ENCODE measurements at places on chromosomes 4 and X.

DNA sequence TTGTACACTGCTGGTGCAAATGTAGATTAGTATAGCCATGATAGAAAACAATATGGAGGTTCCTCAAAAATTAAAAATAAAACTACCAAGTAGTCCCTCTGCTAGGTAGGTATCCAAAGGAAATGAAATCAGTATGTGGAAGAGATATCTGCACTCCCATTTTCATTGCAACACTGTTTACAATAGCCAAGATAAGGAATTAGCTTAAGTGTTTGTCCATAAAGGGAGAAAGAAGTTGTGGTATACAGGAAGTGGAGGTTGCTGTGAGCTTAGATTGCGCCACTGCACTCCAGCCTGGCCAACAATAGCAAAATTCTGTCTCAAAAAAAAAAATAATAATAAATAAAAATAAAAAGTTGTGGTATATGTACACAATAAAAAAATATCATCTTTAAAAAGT is 325.0 kb upstream of the EMCN start:
- DNase-seq = no peak

DNA sequence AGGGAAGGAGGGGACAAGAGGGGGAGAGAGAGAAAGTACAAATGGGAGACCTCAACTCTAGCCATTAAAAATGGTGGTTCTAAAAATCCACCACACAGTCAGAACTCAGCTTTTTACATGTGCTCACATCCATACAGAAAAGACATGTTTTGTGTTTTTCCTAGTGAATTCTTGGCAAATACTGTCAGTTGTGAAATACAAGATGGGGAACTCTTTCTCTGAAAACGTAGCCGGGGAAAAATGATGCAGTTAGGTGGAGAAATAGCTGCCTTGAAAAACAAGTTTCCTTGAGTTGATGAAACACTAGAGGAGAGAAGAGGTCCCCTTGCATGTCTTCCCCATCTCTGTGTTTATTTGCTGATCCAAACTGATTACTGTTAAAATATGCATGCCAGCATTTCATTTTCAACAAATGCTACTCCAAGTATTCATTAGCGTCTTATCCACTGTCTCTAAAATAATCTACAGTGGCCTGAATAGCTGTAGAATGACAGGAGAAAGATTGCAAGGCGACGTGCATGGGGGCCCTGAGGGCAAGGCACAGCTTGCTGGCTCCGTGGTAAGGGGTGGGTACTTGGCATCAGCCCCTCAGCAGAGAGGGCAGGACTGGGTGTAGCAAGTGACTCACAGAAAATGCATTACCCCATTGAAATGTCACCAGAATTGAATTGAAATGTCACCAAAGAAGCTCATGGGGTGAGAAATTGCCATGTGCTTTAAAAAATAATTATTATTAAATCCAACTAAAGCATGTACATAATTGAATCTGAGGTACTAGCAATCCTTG is 48.1 kb upstream of the TBL1X start:
- DNase-seq = no peak

GRCh38 chrX:10904220-10904619 is 206.9 kb upstream of the HCCS start:
- DNase-seq = no peak

DNA sequence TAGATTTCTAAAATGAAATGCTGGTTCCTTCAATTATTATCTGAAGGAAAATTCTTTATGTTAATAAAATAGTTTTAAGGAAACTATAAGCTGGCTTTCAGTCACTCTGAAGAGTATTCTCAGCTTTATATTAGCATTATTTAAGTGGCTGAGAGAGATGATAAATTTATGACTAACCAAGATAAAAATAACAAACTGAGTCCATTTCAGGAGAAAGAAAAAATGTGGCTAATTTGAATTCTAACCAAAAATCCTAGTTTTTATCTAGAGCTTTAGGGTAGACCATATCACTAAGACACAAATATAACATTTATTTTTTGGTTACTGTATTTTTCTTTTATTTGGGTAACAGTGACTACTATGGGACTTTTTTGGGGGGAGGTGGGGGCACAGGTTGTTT is 59.4 kb upstream of the NAP1L5 start:
- no peak for DNase-seq

DNA sequence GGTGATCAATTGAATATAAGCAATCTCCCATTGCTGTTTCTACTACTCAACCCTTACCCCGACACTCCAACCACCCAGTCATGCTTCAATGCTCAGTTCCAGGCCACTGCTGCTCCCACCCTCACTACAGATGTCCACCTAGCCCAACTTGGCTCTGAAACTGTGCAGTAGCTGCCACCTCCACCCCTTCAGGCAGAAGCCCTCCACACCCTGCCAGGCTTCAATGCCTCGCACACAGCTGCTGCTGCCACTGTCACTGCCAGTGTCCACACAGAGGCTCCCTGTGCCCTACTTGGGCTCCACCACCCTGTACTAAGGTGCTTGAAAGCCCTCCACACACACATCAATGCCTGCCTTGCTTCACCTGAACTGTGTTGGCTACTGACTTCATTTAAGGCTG is 34.6 kb downstream of the LAMTOR3 start:
- DNase-seq = no peak

GRCh38 chr4:32140636-32141035 is 1420.5 kb downstream of the PCDH7 start:
- no peak for DNase-seq

DNA sequence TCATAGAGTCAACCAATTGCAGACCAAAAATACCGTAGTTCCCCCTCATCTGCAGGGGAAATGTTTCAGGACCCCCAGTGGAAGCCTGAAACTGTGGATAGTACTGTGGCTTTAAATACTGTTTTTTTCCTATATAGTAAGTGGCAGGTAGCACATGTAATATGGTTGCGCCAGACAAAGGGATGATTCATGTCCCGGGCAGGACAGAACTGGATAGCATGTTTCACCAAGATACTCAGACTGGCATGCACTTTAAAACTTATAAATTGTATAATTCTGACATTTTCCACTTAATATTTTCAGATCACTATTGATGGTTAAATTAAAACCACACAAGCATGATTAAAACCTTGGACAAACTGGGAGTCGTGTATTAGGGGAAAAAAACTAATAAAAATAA is 276.3 kb upstream of the AGA start:
- no peak for DNase-seq

DNA sequence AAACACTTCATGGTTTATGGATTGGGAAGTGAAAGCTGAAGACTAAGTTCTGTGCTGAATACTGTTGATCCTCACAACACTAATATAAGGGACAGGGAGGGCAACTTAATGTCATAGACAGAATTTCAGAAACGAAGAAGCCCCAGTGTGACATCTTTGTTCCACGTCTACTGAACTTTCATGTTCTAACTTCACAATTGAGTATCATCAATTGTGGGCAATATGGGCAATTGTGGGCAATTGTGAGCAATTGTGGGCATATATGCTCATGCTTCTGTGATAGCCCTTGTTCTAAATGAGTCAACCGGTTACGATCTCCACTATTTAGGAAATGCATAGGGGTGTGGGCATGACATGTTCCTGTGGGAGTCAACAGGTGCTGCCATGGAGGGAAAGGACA is 33.7 kb downstream of the CYBB start:
- no peak for DNase-seq

DNA sequence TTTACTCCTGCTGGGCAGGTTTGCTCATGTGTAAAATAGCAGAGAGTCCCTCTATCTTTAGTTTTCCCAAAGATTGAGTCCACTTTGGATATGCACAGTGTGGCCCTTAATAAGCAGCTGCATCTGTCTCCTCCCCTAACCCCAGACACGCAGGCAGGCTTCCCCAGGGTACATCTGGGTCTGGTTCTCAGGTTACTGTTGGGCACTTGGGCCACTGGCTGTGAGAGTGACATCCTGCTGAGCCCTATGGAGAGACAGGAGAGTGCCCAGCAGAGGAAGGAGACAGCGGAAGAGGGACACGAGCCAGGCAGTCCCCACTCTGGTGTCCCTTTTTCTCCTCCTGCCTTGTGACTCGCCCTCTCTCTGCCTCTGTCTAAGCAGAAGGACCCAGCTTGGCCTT is 16.0 kb downstream of the XK start:
- DNase-seq = no peak

DNA sequence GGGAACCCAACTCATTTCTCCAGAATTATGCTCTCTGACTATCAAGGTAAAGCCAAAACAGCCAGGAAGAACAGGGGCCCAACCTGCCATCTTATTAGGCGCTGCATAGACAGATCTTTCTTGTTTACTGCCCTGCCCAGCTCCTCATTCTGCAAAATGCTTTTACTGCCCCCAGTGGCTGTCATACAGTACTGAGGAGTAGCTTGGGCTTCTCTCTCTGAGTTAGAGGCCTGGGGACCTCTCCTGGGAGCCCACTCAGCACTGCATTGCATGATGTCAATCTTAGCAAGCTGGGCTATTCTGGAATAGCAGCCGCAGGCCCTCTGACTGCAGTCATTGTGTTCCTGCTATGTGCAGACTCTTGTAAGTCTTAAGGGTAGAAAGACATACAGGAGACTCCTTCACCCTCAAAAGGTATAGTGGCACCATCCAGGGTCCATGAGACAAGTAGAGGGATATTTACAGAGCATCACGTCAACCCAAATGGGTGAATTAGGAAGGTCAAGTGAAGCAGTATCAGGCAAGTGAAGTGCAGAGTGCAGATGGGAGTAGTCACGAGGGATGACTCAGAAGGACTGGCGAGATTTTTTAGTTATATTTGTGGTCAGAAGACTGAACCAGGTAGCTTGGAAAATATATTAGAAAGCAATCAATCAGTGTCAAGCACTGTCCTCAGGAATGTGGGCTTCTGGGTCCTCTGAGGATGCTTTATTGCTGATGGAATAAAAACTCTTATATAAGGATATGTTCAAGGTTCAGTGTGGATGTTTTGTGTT is 294.1 kb upstream of the SFRP2 start:
- DNase-seq = no peak

- DNase-seq = peak; percentile 25
Observed at GRCh38 chr4:88457307-88458103, 586 bp downstream of the HERC5 start.

- DNase-seq = no peak
Observed at GRCh38 chrX:114842181-114842580, 175.2 kb downstream of the IL13RA2 start.

DNA sequence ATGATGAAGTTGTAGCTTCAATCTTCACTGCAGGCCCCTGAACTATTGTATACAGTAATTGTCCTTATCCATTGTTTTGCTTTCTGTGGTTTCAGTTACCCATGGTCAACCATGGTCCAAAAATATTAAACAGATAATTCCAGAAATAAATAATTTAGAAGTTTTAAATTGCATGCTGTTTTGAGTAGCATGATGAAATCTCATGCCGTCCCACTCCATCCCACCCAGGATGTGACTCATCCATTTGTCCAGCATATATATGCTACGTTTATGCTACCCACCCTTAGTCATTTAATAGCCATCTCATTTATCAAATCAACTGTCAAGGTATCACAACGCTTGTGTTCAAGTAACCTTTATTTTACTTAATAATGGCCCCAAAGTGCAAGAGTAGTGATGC is 34.5 kb downstream of the IQCM start:
- DNase-seq = no peak

GRCh38 chr4:78308517-78308916 is 243.1 kb upstream of the ANXA3 start:
- no peak for DNase-seq

- DNase-seq = no peak
Observed at GRCh38 chr4:158450741-158451140, 70.9 kb upstream of the RXFP1 start.

DNA sequence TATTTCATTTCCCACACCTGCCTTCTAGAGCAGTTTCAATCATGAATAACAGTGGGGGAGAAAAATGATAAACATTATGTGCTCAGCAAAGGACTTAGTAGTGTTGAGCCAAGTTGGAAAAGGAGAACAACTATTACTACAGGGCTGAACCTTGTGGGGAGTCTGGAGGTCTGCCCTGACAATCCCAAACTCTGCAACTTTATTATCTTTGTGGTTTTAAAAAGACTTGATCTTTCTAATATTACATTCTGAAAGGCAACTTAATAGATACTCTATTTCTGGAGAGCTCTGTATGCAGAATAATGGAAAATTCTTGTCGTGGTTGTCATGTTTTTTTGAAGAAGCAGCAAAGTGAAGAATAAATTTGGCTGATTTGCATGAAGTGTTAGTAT is 116.1 kb downstream of the SPCS3 start:
- DNase-seq = no peak

DNA sequence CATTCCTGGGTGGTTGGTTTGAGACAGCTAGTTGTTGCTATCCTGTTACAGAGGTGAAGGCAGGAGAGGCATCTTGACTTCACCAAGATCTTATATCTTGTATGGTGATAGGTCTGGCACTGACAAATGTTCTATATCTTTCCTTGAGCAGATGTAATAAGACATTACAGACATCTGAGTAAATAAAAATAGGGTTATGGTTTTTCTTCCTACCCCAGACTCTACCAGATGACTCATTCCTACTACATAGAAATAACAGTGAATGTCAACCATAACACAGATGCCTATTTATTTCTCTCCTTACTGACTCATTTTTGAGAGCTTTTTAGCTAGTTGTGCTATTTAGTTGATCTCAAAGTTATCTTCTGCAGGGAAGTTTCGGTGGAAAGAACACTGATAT is 21.9 kb downstream of the HNRNPH2 start:
- DNase-seq = no peak

GRCh38 chr4:174120446-174121295 is 162.8 kb downstream of the FBXO8 start:
- no peak for DNase-seq

DNA sequence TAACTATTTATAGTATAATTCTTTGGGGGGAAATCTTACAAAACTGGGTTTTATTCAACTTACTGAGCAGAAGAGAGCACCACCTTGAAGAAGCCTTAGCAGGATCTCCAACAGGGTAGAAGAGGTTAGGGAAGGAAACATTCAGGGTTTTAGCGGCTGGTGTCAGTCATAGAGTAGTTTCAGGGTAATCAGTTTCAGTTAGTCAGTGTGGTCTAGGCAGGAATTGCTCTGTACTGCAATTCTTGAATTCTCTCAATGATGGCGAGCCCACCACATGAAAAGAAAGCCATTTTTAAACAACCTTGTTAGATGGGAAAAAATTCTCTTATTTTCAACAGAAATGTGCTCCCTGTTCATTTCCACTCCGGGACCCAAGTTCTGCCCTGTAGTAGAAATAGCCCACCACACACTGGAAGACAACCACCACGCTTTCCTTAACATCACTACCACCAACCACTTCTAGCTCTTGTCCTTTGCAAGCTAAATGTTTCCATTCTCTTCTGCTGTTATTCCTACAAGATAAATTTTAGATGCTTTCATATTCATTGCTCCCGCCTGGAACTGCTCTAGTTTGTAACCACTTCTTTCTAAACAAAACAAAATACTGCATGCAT is 25.9 kb downstream of the COL25A1 start:
- no peak for DNase-seq

GRCh38 chr4:58560736-58561135 is 1450.6 kb upstream of the IGFBP7 start:
- no peak for DNase-seq

GRCh38 chrX:119729408-119730201 is 28.8 kb upstream of the SOWAHD start:
- DNase-seq = peak; percentile 24

- no peak for DNase-seq
Observed at GRCh38 chr4:65498606-65499005, 171.7 kb downstream of the EPHA5 start.

Data from prostate gland (tissue), 2 donors.